ENCODE measurements at places on chromosomes 7 and 10.

DNA sequence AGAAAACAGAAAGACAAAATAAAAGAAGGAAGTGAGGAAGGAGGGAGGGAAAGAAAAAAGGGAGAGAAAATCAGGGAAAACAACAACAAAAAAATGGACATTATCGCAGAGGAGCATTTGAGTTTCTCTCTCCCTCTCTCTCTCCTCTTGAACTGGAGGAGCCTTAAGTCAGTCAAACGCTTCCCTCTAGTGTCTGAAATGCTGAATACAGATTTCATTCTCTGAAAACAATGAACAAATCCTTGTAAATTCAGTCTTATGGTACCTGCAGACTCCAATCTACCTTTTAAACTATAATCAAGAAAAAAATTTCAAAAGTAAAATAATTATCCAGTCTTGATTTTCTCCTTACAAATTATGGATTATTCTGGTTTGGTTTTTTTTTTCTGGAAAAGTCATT lies 89.2 kb upstream of the PFKP start:
- no peak for DNase-seq

DNA sequence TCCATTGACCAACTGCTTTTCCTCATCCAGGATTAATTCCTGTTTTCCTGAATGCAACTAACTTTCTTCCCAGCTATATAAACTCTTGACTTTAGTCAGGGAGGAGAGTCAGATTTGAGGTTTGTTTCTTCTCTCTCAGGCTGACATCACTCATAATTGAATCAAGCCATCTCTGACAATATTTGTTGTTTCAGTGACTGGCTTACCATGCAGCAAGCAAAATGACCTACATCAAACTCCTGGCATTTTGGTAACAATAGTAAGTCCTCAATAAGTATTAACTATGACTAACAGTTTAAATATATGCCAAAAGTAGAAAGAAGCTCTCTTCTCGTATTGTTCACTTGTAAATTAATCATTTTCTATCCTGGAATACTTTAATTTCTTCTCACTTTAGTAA lies 625.7 kb upstream of the KCND2 start:
- no peak for DNase-seq

GRCh38 chr10:70494536-70494935 lies 16.0 kb downstream of the PALD1 start:
- DNase-seq, result no peak

DNA sequence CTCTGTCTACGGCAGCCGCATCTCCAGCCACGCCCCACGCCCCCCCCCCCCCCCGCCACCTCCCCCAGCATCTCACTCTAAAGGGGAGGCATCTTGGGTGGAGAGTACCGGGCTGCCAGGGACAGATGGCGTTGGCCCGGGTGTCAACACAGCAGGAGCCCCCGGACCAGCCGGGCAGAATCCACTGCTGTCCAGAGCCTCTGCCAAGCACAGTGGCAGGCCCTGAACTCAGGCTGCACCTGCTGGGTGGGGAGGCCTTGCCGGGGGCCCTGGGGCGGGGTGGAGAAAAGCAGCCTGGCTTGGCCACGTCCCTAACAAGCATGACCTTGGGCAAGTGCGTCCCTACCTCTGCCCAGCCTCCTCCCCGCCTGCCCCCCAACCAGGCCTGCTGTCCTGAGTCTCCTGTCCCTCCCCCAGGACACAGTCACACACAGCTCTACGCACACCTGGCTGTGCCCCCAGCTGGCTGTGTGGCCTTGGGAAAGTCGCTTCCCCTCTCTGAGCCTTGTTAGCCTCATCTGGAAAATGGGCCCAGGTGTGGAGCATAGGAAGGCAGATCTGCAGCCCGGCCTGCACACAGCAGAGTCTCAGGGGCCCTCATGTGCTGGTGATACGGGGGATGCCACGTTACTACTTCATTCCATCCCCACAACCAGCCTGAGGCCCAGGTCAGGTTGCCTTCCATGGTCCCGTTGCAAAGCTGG lies 45.2 kb downstream of the MICALL2 start:
- DNase-seq, result no peak

DNA sequence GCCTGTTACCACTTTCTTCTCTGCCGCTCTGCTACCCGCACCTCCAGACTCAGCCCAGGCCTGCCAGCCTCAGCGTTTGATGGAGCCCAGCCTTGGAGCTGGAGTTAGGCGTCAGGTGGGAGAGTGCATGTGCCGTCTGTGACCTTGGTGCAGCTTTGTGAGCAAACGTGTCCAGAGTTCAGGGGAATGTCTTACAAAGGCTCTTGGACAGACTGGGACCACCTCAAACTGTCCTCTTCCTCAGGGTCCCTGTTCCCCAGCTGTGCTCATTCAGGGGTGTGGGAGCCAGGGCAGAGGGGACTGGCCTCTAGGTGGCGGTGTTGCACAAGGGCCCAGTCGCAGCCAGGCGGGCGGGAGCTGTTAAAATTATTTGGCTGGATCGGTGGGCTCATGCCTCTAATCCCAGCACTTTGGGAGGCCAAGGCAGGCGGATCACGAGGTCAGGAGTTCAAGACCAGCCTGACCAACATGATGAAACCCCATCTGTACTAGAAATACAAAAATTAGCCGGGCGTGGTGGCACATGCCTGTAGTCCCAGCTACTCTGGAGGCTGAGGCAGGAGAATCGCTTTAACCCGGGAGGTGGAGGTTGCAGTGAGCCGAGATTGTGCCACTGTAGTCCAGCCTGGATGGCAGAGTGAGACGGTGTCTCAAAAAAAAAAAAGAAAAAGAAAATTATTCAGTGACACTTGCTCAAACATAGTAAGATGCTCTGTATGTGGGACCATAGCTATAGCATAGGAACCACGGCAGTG lies 89.2 kb downstream of the ADCY1 start:
- peak; percentile 70 for DNase-seq

DNA sequence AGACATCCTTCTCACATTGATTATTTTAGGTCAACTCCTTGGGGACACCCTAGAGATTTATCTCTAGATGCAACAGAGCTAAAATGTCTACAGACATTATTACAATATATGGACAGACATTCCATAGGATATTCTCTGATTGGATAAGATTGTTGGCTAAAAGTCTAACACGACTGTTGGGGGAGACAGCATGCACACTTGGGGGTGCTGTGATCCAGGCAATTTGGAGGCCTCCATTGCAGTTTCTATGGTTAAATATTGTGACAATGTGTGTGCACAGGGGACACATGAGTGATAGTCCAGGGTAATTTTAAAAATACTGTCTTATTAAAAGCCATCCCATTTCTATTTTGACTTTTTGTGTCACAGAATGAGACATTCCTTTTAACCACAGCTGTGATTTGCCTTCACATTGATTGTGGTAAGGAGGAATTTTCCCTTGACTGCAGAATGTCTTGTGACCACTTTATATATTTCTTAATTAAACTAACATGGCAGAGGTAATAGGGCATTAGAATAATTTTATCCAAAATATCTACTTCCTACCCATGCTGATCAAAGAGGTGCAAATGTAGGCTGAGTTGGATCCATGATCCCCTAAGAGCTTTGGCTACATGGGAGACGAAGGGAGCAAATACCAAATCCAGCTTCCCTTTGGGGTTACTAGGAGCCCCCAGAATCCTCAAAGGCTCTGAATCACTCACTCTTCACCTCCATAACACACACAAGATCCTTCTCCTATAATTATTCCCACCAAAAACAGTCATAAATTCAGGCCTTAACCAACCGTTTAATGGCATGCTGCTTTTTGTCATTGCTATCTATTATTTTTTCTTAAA lies 7.3 kb downstream of the TFPI2 start:
- DNase-seq, result no peak

DNA sequence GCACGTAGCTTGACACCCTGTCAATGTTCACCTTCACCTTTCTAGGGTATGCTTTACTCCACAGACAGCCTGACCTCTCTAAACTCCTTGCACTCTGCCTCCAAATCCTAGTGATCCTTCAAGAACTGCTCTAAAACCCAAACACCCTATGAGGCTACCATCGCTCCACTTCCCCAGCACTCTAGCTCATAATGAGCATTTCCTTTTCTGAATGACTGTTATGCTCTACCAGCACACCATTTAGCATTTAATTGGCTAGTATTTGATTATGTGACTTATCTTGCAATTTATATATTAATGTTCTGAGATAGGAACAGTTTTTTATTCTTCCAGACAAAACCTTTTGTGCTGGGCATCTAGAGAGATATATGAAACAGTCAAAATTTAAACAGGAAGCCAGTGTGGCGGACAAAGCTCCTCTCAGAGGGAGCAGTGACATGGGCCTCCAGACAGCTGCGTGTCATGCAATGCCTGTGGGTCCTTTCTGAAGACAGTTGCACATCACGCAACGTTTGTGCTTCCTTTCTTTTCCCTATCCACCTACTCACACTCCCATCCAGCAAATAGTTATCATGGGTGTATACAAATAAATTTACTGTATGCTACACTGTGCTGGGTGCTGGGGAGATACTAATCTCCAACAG lies 86.3 kb downstream of the ALOX5 start:
- no peak for DNase-seq

DNA sequence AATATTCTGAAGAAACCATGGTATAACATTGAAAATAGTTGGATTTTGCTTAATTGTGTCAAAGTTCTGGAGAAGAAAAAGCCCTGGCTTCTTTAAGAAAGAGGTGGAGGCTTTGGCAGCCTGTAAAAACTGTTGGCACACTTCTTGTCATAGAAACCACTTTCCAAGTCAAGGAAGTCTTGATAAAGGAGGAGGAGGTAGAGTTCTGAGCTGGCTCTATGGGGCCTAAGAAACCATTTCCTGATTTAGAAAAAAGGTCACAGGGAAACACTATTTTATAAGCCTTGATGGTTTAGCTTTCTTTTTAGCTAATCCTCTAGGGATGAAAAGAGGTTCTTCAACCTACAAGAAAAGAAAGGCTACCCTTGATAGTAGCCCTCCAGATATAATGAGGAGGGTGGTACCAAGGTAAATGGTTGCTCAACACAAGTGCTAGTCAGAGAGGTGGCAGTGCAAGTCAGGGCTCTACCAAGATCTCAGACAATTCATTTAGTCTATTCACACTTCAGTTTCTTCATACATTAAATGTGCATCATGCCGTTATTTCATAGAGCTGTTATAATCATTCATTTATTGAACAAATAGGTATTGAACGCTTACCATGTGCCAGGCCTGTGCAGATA lies 346.9 kb downstream of the RNLS start:
- no peak for DNase-seq

DNA sequence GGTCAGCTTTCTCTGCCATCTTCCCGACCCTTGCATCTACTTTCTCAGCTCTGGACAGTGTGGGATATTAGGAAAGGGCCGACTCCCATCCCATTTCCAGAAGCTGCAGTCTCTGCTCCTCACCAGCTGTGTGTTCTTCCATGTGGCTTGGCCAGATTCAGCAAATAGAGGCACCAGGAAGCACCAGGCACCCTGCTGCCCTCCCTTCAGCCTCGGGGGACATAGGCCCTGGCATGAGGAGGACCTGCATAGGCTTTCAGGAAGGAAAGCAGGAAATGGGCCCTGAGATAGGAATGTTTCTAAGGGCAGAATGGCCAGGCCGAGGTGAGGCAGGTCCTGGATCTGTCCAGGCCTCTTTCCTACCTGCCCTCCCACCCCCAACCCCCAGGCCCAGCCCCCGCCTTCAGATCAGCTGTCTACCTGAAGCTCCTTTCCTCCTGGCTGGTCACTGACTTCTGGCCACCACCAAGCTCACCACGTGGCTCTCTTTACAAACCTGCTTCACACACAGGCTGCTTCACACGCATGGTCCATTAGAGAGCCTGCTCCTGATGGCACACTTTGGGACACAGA lies 27.5 kb upstream of the PURB start:
- DNase-seq, result peak; percentile 45

GRCh38 chr10:79022565-79023230 lies 46.1 kb upstream of the ZMIZ1 start:
- peak; percentile 86 for DNase-seq

DNA sequence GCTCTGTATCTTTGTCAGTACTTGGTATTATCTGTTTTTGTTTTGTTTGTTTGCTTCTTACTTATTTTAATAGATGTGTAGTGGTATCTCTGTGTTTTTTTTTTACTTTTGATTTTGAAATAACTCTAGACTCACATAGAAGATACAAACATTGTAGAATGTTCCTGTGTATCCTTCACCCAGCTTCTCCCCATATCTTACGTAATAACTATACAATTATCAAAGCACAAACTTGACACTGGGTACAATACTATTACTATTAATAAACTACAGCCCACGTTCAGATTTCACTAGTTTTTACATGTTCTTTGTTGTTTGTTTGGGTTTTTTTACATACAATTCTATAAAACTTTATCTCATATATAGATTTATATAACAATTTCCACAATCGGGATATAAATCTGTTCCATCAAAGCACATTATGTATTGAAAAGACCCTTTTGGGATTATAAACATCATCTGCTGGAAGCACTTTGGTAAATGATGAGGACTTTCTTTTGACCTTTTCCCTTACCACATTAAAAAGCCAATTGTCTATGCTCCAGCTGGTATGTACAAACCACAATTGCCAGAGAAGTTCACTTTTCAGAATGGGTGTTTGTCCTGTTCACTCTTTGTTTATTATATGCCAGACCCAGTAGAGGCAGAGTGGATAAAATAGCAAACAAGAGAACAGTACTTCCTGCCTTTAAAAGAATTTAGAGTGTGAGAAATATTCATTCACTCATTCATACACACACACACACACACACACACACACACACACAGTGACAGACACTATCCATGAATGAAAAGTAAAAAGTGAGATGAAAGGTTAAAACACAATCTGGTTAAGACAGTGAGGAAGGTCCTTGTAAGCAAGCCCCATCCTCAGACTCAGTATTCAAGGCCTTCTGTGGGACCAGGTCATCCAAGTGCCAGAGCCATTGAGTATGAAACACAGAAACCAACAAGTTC lies 113.0 kb downstream of the SGMS1 start:
- DNase-seq, result no peak

DNA sequence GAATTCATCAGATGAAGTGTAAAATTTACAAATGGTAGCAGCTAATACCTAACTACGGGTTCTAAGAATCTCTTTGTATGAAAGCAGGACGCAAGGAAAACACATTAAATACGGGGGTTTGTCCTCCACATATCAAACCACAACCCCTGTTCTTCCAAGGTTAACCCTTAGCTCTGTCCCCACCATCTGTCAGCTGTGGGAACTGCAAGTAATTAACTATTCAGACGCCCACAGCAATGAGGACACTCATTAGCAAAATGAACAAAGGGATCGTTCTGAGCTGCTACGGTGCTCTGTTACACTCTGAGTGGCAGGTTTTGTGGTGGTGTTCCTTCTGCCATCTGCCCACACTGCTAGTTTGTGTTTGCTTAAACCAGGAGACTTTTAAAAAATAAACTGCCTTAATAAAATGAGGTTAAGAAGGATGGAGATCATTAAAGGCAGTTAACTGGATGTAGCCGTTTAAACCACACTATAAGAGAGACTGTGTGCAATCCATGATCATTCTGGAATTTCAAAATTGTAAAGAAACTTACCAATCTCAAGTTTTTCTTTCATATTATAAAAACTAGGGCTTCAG lies 51.4 kb downstream of the C10orf67 start:
- peak; percentile 67 for DNase-seq

DNA sequence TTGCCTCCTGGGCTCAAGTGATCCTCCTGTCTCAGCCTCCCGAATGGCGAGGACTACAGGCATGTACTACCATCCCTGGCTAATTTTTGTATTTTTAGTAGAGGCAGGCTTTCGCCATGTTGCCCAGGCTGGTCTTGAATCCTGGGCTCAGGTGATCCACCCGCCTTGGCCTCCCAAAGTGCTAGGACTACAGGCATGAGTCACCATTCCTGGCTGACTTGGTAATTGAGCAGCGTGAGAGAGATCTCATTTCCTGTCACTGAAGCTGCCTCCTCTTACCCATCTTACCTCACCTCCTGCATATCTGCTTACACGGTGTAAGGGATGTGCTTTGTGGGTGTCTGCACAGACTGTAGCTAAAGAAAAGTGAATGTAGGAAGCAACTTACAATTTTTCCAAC lies 9.7 kb downstream of the IFIT3 start:
- DNase-seq, result no peak
